ENCODE measurements at places on chromosomes 6 and 20. TPM values are rescaled to one million over a fixed set of nuclear protein-coding genes. Genes with fewer than 3 reads are reported as not detected.

The MGME1 gene
- polyA plus RNA-seq, result 9.3 TPM

The STMN3 gene
- 67.4 TPM for polyA plus RNA-seq

The COL21A1 gene
- 0.05 TPM for polyA plus RNA-seq

The DEFB132 gene
- polyA plus RNA-seq, result not detected

The SLC22A7 gene
- not detected for polyA plus RNA-seq

The TCP11 gene
- 0.30 TPM for polyA plus RNA-seq

The SUN5 gene
- polyA plus RNA-seq, result not detected

The GTF2H4 gene
- 30.8 TPM for polyA plus RNA-seq

The ID4 gene
- polyA plus RNA-seq, result 7.3 TPM

The SAMD5 gene
- 1.0 TPM for polyA plus RNA-seq

The POU5F1 gene
- polyA plus RNA-seq, result not detected

The HAO1 gene
- polyA plus RNA-seq, result not detected

The MSH5 gene
- polyA plus RNA-seq, result 14.5 TPM

The PLCB1 gene
- polyA plus RNA-seq, result 4.4 TPM

The DNAAF9 gene
- 6.9 TPM for polyA plus RNA-seq

The ZFP57 gene
- polyA plus RNA-seq, result not detected

The ENPP4 gene
- polyA plus RNA-seq, result 0.04 TPM

The STMND1 gene
- not detected for polyA plus RNA-seq

The LRRN4 gene
- polyA plus RNA-seq, result 0.11 TPM

The DSP gene
- polyA plus RNA-seq, result 6.8 TPM

The EPM2A gene
- polyA plus RNA-seq, result 2.4 TPM

The TGM3 gene
- not detected for polyA plus RNA-seq

The HDGFL1 gene
- not detected for polyA plus RNA-seq

The CRISP3 gene
- polyA plus RNA-seq, result not detected

The FAM184A gene
- 0.03 TPM for polyA plus RNA-seq

Measured in IMR-90 (cell line).